Fibroblast of skin of abdomen (primary cell): ENCODE measurements at places on chromosomes 6 and 20.

GRCh38 chr6:111339294-111339693, 143.7 kb downstream of the REV3L start:
- DNase-seq, result no peak

DNA sequence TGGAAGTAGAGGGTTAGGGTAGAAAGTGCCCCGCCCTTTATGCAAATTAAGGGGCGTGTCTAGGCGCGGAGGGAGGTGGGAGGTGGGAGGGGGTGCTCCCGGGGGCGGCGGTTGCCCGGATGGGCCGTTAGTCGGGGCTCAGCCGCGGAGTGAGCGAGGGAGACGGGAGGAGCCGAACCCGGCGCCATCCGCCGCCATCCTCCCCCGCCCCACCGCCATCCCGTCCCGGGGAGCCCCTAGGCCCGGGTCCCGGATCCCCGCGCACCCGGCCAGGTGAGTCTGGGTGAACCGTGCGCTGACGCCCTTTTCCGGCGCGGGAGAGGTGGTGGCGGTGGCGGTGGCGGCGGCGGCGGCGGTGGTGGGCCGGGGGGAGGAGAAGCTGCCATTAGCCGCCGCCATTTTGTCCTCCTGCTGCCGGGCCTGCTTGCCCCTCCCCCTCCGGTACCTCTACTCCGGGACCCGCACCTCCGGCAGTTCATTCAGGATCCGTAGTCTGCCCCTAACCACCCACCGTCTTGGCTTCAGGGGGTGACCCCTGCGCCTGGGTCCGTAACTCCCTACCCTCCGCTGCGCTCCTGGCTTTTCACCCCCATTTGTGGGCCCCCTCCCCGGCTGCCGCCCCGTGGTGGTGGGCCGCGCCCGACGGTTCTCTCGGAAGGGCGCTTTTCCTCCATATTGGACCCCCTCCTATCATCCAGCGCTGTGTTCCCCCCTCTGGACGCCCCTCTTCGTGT, at the start of gene PRRC2A:
PRRC2A (plus strand) TSS at position 130 of the 734 bp plus-strand sequence. CDS start 2,075 bp downstream, outside the sequence.
- no peak for DNase-seq

- no peak for DNase-seq
These were observed 14.5 kb downstream of the ARHGAP18 start for GRCh38 chr6:129695373-129696027.

DNA sequence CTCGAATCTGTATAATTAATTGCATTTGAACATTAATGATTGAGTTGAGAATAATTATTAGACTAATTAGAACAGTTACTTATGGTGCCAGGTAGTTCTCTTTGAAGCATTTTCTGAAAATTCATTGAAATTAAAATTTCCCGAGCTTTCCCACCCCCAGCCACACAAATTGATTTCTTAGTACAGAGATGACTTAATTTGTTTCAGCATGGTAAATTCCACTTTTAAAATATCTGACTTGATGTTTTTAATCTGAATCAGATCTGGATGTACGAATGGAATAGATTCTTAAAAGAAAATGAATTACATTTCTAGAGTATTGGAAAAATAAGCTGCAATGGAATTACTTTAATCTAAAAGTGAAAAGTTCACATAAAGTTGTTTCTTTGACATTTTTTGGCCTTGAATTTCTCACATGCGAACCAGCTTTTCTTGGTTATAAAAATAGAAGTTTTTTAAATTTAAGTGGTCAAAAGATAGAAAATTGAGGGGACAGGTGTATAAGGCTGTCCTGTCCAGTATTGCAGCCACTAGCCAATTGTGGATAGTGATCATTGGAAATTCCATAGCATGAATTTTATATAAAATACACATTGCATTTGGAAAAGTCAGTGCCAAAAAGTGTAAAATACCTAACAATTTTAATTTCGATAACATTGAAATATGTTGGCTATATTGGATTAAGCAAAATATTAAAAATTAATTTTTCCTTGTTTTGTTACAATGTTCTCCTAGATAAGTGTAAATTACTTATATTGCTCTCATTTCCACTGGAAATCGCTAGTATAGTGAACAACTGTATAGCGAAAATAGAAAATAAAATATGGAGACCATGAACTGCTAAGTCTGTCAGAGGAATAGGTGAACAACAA, 102.9 kb downstream of the OR2B2 start:
- no peak for DNase-seq

- DNase-seq, result peak; percentile 21
These were observed 92.2 kb downstream of the CEP57L1 start for GRCh38 chr6:109187399-109188114.

DNA sequence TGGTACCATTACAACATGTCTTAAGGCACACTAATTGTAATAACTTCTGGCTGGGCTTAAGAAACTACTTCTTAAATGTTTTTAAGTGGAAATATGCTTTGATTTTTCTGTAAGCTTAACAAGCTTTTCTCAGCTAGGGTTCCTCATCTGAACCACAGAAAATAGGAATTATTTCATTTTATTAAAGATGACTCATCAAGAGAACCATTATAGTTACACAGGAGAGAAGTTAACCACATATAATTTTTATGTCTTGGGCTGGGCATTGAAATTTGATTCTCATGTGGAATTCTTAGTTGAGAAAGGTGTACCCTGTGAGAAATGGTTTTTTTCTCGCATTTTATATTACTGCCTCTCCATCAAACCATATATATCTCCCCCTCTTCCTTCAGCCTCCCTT, 75.1 kb downstream of the QKI start:
- DNase-seq, result peak; percentile 40

GRCh38 chr6:3848925-3849605, at the start of gene FAM50B:
TSS of gene FAM50B (plus strand) at chr6:3849373. CDS start at chr6:3849812, 439 bp downstream.
- DNase-seq, result peak; percentile 86

DNA sequence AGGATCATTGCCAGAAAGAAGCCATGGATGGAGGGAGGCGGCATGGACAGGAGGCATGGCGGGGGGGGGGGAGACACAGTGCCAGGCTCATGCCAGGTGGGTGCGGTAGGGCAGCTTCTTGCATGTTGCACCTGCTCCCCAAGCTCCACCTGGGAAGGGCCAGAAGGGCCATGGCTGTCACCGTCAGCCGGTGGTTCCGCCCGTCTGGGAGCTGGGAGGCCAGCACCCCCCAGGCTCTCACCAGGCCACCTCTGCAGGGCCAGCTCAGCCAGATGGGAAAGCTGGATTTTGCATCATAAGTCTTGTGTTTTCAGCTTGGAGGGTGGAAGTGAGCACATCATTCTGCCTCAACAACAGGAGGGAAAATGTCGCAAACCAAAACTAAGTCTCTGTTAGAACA, 404.7 kb downstream of the TAF4 start:
- no peak for DNase-seq

DNA sequence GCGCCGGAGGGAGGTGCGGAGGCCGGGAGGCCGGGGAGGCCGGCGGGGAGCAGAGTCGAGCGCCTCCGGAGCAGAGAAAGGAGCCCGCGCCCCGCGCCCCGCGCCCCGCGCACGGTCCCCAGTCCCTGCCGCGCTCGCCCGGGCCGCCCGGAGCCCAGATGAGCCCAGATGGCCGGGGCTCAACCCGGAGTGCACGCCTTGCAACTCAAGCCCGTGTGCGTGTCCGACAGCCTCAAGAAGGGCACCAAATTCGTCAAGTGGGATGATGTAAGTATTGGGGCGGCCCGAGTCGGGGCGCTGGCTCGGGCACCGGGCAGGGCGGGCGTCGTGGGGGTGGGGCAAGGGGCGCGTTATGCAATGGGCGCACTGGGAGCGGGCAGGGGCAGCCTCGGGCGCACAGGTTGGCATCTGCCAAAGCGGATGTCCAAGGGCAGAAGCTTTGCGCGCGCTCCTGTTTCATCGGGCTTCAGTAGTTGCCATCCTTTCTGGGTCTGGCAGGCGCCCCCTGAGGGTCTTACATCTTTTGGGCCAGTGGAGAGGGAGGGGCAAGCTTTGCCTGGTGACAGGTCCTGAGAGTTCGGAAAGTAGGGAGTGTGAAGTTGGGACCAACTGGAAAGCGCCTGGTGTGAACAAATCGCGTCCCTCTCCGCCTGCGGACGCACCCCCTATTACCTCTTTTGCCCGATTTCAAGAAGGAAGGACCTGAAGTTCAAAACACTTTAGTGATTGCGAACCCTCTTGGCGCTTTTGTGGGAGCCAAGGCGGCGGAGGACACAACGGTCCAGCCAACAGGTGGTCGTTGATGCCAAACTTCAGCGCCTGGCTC, 631 bp downstream of the PLCB1 start:
- DNase-seq, result no peak

DNA sequence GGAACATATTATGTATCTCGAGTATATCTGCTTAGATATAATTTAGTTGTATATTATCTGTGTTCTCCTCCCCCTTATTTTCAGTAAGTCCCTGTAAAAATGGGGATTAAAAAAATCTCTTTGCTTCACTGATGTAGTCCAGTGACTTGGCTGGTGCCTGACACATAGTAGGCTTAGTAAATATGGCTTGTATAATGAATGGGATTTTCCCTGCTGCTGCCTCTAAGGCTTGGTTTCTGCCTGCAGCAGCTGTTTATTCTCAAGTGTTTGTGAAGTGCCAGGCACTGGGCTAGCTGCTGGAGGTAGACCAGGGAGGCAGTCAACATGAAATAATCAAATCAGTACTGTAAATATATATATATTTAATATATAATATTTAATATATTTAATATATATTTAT, 1.6 kb upstream of the ZFP64 start:
- DNase-seq, result no peak

GRCh38 chr20:45959956-45960630, 11.9 kb downstream of the ZNF335 start:
- no peak for DNase-seq

- no peak for DNase-seq
These were observed 80.6 kb upstream of the BHLHE23 start for GRCh38 chr20:63087236-63087871.

DNA sequence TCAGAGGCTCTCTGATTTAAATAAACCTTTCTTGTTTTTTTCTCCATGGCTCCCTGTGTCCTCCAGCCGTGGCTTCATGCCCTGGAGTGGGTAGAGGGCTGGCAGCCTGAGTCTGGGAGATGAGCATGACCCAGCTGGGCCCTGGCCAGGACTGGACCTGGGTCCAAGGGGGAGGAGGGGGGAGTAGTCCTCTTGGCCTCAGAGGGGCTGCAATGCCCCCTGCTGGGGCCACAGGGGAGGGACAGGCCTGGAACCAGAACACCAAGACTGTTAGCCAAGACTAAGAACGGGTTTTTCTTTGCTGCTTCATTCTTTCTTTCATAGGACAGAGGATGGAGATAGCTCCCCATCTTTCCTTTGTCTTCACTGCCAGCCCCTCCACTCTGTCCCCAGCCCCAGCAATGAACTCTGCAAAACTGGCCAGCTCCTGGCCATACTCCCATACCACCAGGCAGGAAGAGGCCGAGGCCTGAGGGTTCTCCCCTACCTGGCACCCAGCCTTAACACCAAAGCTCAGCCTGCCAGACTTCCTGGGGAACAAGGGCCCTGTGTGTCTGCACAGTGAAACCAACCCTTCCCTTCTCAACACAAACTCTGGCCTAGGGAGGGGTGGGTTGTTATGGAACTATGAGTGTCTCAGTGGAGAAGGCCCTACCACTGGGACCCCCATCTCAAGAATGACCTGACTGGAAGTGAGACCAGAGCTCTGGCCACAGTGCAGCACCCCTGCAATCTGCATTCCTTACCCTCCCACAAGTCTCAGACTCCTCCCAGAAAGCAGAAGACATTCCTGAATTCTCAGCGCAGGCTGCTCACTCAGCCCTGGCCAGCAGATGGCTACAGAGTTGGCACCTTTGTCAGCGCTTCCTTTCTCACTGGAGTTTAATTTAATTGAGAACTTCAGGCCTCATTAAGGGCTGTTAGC, 11.0 kb downstream of the SLC29A1 start:
- peak; percentile 79 for DNase-seq

DNA sequence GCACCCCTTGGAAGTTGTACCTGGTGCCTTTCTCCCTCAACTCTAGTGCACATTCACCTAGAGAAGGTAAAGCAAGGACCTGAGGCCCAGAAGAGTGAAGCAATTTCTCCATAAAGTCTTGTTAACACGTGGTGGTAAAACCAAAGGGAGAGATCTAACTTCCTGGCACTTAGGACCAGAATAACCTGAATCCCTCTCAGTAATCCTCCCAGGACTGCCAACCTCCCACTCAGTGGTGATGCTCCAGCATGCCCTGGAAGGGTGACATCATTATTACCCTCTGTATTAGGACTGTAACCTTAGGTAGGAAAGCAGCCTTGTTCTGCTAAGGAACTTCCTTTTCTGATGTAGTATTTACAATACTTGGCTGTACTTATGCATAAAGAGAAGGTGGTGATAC, 330.6 kb upstream of the MARCKS start:
- no peak for DNase-seq

GRCh38 chr6:37514321-37514771, 14.7 kb upstream of the CCDC167 start:
- peak; percentile 68 for DNase-seq

- no peak for DNase-seq
These were observed at the start of gene THEMIS for GRCh38 chr6:127900935-127901334. TSS of gene THEMIS (minus strand) at chr6:127901058. CDS start at chr6:127900932, 126 bp downstream.

GRCh38 chr6:145621776-145622175, 113.5 kb downstream of the EPM2A start:
- no peak for DNase-seq

DNA sequence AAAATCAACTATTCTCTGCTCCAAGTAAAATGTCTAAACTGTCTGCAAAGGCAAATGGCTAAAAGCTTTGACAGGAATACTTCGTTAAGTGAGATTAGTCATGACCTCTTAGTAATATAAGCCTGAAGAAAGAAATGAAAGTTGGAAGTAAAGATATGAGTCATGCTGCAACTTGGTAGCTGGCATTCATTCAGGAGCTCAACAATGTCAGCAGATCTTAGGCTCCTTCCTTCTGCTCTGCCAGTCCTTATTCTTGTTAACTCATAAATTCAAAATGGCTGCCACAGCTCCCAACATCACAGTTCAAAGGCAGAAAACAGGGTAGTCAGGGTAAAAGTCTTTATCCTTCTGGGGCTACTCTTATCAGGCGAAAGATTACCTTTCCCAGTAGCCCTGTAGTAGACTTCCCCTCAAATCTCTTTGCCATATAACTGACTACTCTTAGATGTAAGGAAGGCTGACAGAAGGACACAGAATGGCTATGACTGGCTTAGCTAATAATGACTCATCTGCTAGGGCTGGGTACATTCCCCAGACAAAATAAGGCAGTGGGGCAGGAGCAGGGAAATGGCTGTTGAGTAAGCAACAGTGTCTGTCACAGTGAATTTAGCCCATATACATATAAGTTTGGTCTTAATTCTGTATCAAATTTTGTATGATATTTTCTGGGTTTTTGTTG, 24.4 kb upstream of the C6orf62 start:
- peak; percentile 97 for DNase-seq
